ENCODE measurements at places on chromosomes 3 and 15.

DNA sequence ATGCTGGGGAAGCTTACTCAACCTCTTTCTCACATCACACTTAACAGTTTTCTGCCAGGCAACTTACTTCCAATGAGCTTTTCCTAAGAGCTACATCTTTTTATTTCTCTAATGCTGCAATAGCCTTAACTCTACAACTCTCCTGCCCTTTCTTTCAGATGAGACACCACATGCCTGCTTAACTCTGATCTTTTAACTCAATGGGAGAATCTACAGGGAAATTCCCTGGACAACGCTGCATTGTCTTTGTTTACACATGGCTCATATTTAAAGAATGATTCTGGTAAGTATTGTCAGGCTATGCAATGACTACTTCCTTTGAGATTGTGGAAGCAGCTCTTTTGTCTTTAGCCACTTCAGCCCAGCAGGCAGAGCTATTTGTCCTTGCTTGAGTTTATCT is 353.1 kb upstream of the BCHE start:
- DNase-seq, result no peak

DNA sequence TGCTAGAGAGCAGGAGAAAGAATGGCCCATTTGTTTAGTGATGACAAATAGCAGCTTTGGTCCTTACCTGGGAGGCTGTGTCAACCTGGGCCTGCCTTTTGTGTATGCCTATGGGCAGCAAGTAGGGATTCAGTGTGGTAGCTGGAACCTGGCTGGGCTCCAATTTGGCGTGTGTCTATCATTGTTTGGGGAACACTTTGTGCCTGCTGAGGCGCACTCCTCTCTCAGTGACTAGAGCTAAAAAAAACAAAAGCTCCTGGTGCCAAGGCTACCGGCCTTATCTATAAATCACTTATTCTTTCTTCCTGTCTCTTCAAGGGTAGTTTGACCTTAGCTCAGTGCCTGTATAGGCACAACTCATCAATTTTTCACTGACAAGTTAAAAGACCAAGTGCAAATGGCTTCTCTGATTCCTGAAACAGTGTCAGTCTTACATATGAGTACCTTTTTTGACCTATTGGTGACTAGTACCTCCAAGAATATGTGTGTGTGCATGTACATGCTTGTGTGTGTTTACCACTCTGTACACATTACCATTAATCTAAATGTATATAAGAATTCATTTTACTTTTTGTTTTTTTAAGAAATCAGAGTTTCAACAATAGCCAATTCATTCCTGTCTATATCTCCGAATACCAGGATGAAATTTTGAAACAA is 54.6 kb downstream of the GMNC start:
- DNase-seq, result no peak

DNA sequence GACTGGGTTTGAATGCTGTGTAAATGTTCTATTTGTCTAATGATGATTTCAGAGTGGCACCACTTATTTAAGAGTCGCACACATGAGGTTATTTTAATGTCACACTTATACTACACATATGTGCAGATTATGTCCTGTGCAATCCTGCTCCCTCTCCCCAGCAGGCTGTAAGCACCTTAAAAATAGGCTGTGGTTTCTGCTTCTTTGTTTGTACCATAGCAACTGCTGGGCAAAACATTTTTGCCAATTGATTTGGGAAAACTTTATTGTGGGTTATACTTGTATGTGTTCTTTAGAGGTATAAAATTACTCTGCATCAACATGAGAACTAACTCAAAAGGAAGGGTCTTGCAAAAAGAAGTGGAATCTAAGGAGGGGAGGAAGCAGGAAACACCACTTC is 318.5 kb downstream of the NTRK3 start:
- no peak for DNase-seq

DNA sequence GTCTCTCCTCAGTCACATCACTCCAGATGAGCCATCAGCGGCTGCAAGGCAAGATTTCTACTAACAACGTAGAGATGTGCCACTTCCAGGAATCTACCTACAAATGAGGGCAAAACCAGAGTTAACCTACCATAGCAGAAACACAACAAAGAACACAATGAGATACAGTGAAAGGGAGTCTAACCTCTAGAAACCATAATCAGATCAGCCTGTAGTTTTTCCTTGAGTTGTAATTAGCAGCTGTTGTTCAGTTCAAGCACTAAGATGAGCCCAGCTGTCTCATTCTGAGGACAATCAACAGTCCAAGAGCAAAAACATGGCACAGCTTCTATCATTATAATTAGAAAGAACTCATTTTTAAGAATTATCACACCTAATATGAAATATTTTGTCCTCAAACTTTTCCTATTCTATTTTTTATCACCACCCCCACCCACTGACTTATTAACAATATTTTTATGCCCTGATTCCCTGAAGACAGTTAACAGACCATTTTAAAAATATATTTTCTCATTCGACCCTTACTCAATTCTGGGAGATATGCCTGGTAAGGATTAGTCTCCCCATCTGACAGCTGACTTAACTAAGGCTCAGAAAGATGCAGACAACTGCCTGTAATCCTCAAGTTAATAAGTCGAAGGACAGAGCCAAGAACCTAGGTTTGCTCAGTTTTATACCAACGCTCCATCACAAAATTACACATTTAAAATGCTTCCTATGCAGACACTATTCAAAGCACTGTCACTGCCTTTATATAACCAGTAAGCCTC is 50.1 kb downstream of the MAGI1 start:
- no peak for DNase-seq

DNA sequence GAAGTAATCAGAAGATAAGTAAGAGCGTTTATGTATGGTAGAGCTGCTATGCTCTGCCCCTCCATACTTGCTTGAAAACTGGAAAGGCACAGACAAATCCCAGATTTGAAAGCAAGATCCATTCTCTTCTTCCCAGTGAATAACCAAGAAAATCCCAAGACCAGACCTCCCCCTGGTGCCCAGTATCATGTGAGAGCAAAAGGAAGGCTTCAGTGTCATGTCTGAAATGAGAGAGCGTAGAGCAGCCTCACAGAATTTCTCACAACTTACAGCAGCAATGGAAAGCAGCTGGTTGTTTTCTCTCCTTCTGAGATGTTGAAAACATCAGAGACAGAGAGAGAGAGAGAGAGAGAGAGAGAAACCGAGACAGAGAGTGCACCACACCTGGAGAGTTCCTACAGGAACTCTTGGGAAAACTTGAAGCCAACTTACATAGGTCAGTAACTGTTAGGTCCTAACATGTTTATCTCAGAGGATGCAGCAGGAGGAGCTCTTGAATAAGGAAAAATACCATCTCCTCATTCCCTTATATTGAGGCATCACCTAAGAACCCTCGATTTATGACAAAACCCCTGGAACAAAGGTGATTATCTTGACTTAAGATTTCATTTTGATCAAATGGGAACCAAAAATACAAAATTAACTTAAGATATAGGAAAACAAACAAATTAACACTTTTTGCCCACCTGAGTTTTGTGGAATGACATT is 273.3 kb downstream of the NSUN3 start:
- DNase-seq, result no peak

DNA sequence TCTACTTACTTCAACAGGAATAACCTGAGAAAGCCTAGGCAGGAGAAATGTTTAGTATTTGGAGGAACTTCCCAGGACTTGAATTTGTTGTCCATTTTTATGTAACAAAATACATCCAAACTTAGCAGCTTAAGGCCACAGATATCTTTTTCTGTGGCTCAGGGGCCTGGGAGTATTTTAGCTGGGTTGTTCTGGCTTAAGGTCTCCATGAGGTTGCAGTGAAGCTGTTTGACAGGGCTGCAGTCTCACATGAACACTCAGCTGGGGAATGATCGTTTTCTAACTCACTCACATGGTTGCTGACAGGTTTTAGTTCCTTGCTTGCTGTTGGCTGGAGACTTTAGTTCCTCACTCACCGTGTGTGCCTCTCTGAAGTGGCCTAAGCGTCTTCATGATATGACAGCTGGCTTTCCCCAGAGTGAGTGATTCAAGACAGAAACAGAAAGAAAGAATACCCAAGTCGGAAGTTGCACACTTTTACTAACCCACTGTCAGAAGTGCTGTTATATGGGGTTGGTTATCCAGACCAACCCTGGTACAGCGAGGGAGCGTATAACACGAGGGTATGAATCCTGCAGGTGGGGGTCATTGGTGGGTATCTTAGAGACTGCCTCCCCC is 229.7 kb upstream of the TBL1XR1 start:
- DNase-seq, result peak; percentile 36

DNA sequence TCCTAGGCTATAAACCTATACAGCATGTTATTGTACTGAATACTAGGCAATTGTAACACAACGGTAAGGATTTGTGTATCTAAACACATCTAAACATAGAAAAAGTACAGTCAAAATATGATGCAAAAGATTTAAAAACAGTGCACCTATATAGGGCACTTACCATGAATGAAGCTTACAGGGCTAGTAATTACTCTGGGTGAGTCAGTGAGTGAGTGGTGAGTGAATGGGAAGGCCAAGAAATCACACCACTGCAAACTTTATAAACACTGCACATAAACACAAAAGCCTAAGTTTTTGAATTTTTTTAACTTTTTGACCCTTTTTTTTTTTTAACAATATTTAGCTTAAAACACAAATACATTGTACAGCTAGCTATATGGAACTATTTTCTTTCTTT is 204.7 kb upstream of the CTNNB1 start:
- DNase-seq, result no peak

DNA sequence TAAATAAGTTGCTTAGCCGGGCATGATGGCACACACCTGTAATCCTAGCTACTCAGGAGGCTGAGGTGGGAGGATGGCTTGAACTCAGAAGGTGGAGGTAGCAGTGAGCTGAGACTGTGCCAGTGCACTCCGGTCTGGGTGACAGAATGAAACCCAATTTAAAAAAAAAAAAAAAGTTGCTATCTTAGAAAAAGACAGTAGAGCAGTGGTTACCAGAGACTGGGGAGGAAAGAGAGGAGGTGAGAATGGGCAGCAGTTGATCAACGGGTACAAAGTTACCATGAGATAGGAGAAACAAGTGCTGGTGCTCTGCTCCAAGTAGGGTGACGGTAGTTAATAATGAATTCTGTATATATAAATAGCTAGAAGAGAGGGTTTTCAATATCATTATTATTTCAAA is 821 bp upstream of the CCR2 start:
- DNase-seq, result no peak

DNA sequence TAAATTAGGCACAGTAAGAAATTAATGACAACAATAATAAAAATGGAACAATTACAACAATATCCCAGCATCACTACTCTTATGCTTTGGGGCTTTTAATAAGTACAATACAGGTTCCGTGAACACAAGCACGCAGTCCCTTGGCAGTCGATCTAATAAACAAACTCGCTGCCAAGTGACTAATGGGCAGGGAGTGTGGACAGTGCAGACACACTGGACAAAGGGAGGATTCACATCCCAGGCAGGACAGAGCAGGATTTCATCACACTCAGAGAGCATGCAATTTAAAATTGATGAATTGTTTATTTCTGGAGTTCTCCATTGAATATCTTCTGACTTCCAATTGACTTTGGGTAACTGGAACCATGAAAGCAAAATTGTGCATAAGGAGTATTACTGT is 524.1 kb upstream of the CFAP20DC start:
- no peak for DNase-seq

- DNase-seq, result no peak
These were observed 319.4 kb upstream of the STAC start for GRCh38 chr3:36060950-36061349.

DNA sequence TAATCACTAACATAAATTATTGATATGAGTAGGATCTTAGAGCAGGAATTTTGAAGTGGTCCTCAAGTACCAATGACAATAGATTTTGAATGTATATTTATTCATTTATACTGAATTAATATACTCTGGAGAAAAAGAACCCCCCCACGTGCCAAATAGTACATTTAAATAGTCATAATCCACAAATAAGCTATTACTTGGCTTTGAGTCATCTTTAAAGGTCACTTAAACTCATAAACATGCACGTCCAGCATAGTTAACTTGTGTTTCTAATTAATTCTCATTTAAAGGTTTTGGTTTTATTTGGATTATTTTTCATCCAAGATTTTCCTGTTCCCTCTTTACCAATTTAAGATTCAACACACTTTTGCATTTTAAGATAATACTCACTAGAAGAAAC is 35.1 kb downstream of the FGF7 start:
- no peak for DNase-seq

- DNase-seq, result no peak
These were observed 52.9 kb downstream of the CLSTN2 start for GRCh38 chr3:139987908-139988307.

GRCh38 chr3:113560831-113561623 is 28.7 kb downstream of the SIDT1 start:
- DNase-seq, result no peak

- no peak for DNase-seq
These were observed 1.5 kb downstream of the IGF2BP2 start for GRCh38 chr3:185823078-185824044.

- no peak for DNase-seq
These were observed 307.5 kb downstream of the EDEM1 start for GRCh38 chr3:5494905-5495519.

- DNase-seq, result no peak
These were observed 36.7 kb downstream of the ACSBG1 start for GRCh38 chr15:78197632-78198031.

- no peak for DNase-seq
These were observed 97.5 kb upstream of the TPM1 start for GRCh38 chr15:62945063-62945462.

DNA sequence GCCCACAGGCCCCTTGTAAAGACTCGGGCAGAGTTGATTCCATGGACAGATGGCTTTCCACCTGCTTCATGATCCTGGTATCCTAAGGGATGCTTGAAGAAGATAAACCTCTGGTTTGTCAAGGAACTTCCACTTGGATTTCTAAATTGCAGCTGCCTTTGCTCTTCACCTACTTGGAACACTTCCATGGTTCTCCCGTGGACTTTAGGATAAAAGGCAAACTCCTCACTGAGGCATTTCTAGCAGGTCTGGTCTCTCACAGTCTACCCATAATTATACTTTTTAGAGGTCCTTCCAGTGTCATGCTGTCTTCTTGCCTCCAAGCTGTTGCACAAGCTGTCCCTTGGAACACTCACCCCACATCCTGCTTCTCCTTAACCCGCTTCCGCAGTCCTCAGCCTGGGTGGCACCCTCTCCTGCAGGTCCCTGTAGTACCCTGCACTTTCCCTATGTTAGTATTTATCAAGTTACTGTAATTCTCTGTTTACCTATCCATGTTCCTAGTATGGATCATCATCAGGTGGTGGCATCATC is 12.7 kb downstream of the TLNRD1 start:
- no peak for DNase-seq

Measured in stimulated activated CD4-positive, alpha-beta T cell treated with anti-CD3 and anti-CD28 coated beads, Interleukin-2, amount 100 ng/mL, for 48 hours (primary cell).